ENCODE measurements at places on chromosomes 3 and 15.

- no peak for DNase-seq
Measured at GRCh38 chr3:194910414-194910984, 224.8 kb downstream of the FAM43A start.

DNA sequence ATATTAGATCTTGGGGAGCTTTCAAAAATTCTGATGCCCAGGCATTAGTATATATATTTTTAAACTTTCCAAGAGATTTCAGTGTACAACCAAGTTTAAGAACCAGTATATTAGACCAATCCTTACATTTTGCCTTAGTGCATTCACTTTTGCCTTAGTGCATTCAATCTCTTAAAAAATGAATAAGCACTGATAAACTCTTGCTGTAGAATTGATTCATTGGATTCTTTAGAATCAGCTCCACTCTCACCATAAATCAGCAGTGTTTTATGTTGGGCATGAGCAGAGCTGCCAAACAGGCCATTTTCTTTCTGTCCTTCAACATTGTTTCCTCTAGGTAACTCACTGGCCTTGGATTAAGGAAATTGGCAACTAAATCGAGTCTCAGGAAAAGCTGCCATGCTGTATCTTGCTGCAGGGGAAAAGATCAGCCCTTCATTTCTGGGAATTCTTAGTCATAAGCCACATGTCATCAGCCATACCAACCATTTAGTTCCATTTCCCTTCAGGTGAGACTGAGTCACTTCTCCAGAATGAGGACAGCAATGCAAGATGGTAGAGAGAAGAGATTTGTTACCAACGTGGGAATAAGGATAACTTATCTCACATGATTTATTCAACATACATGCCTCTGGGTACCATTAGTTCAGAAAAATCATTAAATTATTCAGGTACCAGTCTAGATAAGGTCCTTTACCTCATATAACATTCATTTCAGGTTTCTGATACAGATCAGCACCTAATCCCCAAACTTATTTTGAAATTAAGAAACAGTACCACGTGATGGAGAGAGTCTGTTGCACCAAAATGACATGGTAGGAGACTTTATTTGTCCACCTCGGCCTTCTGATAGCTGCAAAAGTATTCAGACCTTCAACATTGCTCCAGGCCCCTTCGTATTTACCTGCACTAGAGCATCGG lies 192.5 kb downstream of the P3H2 start:
- DNase-seq: no peak

GRCh38 chr15:39625451-39625850 lies 44.6 kb downstream of the THBS1 start:
- DNase-seq: no peak

DNA sequence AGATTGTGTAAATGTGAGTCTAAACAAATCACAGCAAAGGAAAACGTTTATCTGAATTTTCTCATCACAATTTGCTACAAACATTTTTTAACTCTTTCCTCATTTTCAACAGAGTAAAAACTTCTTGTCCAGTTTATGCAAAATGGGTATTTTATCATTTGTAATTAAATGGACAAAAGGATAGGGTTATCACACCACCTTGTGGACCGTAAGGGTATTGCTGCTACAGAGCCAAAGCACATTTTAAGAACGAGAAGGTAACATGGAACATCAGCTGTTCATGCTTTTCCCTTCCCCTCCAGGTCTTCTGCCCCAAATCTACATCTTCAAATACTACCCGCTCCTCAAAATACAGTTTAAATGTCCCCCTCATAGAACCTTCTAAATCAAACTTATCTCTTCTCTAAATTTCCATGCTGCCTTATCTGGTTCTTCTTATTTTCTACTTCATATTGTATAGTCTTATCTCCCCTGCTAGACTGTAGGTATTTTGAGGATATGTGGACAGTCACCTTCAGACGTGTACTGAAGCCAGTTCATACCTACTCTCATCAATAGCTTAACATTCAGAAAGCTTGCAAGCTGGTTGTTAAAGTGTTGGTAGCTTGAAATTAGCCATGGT lies 12.8 kb upstream of the SETMAR start:
- peak; percentile 43 for DNase-seq

Data from nephron progenitor cell (in vitro differentiated cells).